ENCODE measurements at places on chromosomes 13 and 19.

GRCh38 chr13:30851697-30852096 is 54.4 kb upstream of the MEDAG start:
- DNase-seq = no peak

DNA sequence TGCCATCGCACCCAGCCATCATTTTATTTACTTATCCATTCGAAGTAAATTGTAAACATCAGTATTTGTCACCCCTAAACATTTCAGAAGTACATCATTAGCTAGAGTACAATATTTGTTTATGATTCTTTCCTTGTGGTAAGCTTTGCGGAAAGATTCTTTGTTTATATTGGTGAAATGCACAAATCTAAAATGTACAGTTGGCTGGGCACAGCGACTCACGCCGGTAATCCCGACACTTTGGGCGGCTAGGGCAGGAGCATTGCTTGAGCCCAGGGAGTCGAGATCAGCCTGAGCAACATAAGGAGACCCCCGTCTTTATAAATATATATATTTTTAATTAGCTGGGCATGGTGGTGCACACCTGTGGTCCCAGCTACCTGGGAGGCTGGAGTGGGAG is 10.1 kb downstream of the LGALS7B start:
- no peak for DNase-seq

DNA sequence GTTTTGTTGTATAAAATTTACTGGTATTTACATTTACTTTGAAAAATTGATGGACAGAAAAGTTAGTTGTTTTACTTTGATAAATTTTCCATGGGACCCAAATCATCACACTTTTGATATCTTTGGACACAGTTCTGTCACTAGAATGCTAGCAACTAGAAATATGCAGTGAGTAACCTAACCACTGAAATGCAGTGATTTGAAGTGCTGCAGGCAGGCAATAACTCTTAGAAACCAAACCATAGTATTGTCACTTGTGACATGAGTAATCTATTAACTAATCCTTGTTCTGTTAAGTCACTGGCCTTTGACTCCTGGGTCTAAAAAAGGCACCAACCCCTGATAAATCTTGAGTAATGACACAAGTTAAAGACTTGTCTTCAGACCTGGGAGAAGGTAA is 620.0 kb upstream of the ATXN8OS start:
- no peak for DNase-seq

GRCh38 chr13:102903659-102904407 is 58.0 kb downstream of the ERCC5 start:
- DNase-seq = no peak

- DNase-seq = no peak
These were observed 12.5 kb upstream of the MYDGF start for GRCh38 chr19:4682417-4683200.

DNA sequence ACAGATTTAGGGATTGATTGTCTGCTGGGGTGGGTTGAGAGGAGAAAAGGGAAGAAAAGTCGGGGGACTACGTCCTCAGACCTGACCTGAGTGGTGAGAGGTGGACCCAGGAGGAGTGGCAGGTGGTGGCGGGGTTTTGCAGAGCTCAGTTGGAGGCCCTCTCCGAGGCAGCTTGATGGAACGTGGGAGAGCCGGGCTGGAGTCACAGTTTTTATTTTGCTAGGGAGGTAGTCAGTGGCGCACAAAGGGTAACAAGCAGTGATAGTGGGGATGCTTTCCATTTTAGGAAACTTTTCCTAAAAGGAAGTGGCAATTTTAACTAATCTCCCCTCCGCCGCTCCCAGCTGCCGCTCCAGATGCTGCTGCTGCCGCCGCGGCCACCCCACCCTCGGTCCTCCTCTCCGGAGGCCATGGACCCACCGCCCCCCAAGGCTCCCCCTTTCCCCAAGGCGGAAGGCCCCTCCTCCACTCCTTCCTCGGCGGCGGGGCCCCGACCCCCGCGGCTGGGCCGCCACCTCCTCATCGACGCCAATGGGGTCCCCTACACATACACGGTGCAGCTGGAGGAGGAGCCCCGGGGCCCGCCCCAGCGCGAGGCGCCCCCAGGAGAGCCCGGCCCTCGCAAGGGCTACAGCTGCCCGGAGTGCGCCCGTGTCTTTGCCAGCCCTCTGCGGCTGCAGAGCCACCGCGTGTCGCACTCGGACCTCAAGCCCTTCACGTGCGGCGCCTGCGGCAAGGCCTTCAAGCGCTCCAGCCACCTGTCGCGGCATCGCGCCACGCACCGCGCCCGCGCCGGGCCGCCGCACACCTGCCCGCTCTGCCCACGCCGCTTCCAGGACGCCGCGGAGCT is 1.1 kb upstream of the ZNF581 start:
- no peak for DNase-seq

DNA sequence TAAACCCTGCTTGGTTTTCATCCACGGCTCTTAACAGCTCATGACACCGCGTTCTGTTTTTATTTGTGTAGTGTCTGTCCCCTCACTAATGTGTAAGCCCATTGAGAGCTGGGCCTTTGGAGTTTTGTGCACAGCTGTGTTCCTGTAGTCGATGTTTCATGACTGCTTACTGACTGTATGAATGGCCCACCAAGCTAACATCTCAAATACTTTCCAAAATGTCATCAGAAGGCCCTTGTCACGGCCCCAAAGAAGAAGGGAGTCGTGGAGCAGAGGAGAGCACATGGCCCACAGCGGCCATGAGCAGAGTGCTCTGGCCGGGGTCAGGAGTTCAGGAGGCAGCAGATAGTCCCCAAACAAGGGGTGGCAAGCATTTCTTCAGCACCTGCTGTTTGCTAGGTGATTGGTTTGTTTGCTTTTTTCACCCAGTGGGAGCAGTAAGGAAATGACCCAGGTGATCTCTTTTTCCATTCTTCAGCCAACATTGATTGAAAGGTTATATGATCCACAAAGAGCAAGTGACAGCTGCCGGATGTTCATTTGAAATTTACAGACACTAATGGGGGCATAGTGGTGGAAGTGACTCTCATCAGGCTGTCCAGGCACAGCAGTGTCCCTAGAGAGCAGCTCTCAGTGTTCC is 315.2 kb downstream of the ATP8A2 start:
- DNase-seq = no peak

DNA sequence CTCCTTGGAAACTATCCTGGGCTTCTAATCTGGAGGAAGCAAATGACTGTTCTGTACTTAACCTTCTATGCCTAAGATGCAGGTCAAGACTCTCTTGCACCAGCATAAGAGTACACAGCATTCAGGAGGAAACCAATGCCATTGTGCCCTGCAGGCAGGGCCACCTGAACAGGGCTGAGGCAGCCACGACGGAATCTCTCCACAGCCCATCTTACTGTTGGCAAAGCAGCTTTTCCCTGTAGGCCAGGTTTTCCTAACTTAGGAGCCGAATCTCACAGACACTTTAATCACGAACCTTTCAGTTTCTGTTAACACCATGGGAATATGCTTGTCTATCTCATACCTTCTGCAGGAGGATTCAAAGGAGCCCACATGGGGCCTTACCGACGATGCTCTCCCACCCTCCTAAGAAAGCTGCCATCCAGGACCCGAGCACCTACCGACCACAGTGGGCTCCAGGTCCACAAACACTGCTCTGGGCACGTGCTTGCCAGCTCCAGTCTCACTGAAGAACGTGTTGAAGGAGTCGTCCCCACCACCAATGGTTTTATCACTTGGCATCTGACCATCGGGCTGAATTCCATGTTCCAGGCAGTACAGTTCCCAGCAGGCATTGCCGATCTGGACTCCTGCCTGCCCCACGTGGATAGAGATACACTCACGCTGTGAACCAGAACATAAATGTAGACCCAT is 2.6 kb downstream of the TUBA3C start:
- no peak for DNase-seq

GRCh38 chr19:21269813-21270212 is 59.4 kb downstream of the ZNF708 start:
- no peak for DNase-seq

GRCh38 chr19:14063105-14063504 is 1.2 kb upstream of the PALM3 start:
- DNase-seq = no peak

DNA sequence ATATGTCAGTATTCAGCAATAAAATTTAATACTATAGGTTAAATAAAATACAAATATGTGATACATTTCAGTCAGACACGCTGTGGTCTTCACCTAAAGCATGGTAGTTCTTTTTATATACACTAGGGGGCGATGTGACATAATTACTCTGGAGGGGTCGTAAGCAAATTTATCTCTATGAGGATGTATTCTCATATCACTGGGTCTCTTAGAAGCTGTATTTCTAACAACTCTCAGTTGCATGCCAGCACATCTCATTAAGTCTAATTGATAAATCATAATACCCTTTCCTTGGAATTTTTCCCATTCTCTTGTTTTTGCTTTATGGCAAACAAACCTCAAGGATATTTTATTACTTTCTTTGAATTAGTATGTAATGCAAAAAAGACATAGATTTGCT is 3.9 kb upstream of the PCDH17 start:
- no peak for DNase-seq

GRCh38 chr13:98847780-98848179 is 95.3 kb upstream of the SLC15A1 start:
- no peak for DNase-seq

- no peak for DNase-seq
These were observed 8.1 kb upstream of the PTBP1 start for GRCh38 chr19:788983-789700.

DNA sequence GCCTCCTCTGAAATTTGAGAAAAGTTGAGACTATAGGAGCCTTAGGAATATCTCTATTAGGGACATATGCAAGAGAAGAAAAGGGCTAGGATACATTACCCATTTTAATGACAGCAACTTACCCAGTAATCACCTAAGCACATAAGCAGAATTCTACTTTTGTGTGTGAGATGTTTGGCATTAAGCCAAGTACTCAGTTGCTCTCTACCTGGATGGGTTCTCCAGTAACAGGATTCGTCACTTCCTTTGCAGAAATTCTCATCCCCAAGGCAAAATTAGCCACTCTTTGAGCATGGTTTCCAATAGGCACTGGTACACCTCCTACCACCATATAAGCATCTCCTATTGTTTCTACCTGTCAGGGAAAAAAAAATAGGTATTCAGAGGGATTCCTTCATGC is 95.1 kb downstream of the C13orf42 start:
- DNase-seq = no peak

DNA sequence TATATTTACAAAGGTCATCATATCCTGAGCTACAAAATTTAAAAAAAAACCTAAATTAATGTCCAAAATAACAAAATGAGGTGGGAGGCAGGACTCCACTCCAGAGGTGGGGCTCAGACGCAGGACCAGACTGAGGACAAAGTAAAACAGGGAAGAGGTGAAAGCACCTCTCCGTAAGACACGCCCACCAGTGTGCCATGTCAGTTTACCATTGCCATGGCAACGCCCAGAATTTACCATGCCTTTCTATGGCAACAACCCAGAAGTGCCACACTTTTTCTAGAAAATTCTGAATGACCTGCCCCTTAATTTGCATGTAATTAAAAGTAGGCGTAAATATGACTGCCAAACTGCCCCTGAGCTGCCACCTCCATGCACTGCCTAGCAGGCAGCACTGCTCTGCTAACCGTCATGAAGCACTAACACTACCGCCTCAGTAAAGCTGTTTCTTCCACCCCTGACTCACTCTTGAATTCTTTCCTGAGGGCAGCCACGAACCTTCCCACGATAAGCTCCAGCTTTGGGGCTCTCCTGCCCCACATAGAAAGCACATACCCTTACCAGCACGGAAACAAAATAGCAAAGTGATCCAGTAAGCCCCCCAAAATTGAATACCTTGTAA is 22.3 kb upstream of the PDCD5 start:
- DNase-seq = no peak

DNA sequence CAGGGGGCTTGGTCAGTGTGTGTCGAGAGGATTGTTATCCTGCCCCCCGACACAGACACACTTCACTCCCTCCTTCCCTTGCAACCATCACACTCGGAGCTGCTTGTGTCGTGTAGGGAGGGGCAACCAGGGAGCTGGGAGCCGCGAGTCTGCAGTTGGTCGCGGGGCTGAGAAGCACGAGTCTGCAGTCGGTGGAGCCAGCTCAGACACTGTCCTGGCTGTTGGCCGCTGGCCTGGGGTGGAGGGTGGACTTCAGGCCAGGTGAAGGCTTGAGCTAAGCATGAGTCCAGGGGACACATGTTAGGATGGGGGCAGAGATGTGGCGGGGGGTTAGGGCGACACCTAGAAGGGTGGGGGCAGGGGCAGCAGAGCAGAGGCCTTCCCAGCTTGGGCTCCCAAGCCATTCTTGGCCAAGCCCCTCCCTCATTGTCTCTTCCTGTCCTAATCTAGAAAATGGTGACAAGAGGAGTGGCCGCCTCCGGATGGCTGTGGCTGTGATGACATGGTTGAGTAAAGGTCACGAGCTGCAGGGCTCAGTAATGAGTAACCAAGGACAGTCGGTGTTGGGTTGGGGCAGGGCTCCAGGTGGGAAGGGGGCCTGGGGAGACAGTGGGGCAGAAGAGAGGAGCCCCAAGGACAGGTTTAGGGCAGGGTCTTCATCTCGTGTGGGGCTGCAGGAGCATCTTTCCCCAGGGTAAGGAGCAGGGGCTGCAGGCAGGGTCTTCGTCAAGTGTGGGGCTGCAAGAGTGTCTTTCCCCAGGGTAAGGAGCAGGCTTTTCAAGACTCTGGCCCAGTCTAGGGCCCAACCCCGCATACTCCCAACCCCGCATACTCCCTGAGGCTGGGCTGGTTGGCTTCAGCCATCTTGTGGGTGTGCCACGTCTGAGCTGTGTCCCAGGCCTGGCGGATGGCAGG is 8.6 kb downstream of the PPP5C start:
- no peak for DNase-seq

GRCh38 chr13:93865235-93865634 is 614.2 kb downstream of the DCT start:
- no peak for DNase-seq

DNA sequence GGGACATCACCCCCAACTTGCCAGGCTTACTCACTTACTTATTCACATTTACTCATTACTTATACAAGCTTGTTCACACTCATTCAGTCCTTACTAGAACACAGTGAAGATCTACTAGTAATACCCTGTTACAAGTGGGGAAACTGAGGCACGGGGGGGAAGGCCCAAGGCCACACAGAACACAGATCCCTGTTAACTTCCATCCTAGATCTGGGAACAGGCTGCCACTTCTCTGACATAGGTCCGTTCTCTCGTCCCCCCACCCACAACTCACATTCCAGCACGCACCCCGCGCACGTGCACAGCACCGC is 1.5 kb upstream of the NRTN start:
- DNase-seq = no peak

DNA sequence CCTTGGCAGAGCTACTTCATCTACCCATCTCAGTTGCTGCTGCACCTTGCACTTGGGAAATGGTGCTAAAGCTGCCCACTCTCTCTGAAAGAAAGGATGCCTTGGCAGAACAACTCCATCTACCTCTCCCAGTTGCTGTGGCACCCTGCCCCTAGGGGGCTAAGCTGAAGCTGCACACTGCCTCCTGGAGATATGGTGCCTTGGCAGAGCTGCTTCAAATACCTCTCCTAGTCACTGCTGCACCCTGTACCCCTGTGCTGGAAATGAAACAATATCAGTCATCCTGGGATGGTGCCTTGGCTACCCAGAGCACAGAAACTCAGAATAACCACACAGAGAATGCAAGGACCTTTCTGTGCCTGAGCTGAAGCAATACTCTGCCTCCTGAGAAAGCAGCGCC is 615.8 kb downstream of the DIAPH3 start:
- no peak for DNase-seq

All from activated T-cell treated with anti-CD3 and anti-CD28 coated beads for 4 hours (primary cell).